ENCODE measurements at places on chromosomes 6 and 20.

GRCh38 chr6:69957985-69958559, 91.7 kb downstream of the COL19A1 start:
- DNase-seq: no peak

DNA sequence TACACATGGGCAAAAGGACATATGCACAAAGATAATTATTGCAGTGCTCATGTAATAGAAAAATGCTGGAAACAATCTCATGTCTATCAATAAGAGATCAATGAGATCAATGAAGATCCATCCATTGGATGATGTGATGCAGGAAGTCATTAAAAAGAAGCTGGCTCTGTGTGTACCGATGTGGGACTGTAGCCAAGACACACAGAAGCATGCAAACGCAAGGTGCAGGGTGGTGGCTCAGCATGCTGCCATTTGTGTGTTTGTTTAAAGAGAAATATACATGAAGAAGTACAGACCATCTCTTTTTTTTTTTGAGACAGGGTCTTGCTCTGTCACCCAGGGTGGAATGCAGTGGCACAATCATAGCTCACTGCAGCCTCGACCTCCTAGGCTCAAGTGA, 33.1 kb upstream of the KCNB1 start:
- DNase-seq: no peak

DNA sequence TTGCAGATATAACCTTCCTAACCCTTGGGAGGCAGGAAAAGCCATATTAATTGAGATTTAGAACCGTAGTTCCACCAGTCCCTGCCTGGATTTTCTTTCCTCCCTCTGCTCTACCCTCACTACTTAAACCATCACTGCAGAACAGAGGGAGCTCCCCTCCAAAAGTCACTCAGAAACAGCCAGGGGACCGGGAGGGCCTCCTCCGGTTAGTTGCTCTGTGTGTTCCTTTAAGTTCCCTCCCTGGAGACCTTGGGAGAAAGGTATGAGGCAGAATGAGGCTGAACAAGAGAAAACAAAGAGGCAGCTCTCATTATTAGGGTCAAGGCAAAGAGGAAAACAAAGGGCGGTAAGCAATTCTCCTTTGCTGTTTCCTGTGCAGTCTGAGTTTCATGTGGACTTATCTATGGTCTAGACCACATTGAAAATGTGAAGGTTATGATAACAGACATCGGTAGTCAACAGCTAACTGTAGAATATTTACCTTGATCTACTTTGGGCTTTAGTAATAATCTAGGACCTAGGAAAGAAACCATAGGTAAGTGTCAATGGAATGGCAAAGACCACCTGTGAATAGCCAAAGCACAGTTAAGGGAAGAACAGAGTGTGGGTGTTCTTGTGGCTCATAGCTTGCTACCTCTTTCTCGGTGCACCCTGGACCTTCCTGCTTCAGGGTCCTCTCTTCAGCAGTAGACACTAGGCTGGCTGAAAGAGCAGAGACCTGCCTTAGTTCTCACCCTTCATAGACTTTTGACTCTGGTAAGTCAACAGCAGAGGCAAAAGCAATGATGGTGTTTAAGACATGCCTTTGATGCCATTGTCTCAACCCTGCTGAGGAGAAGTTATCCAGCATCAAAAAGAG, 250.9 kb upstream of the CITED2 start:
- no peak for DNase-seq

GRCh38 chr20:52410731-52411234, 219.2 kb upstream of the ZFP64 start:
- no peak for DNase-seq

- DNase-seq: no peak
Observed at GRCh38 chr6:32092760-32093497, 16.2 kb downstream of the TNXB start.

- DNase-seq: no peak
Observed at GRCh38 chr6:35419417-35419816, 32.7 kb upstream of the FANCE start.

DNA sequence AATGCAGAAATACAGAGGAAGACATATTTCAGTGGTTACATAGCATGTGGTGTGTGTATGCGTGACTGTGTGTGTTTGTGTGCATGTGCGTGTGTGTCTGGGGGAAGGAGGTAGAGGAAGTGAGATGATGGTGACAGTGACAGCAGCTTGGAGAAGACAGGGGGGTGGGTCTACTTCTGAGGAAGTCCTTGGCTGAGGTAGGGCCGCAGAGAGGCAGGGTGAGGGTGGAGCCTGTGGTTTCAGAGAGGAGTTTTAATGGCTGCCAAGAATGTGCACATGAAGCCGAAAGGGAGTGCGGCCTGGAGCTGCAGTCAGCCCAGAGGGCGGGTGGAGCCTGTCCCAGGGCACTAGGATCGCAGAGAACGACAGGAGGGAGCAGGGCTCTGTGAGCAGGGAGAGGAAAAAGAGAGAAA, 22.7 kb upstream of the RNF24 start:
- peak; percentile 56 for DNase-seq

DNA sequence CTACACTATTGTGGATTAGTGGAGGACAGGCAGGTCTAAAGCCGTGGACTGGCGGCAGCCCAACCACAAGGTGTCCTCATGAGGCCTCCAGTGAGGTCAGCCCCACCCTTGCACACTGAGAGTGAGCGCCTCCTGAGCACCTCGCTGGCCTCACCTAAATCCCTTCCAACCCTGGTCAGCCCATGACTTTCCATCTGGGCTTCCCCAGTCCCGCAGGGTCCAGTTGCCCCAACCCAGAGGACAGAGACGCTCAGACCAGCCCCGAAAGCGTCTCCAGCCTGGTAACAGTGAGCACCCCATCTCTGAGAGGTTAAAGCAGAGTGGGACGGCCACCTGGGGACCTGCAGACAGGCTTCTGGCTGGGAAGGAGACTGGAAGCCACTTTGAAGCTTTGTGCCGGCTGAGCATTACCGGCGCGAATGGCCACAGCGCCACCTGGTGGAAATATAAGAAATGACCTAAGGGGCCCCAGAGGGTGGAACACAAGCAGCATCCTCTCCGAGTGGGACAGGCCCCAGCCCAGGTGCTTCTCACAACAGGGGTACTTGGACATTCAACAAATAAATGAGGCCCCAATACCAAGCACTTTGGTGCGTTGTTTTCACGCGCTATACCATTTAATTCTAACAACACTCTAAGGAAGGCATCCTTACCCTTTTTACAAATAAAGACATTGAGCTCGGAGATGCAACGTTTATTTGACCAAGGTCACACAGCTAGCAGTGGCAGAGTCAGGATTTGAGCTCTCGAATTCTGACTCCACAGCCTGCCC, 65.7 kb upstream of the TOP1 start:
- DNase-seq: peak; percentile 58

DNA sequence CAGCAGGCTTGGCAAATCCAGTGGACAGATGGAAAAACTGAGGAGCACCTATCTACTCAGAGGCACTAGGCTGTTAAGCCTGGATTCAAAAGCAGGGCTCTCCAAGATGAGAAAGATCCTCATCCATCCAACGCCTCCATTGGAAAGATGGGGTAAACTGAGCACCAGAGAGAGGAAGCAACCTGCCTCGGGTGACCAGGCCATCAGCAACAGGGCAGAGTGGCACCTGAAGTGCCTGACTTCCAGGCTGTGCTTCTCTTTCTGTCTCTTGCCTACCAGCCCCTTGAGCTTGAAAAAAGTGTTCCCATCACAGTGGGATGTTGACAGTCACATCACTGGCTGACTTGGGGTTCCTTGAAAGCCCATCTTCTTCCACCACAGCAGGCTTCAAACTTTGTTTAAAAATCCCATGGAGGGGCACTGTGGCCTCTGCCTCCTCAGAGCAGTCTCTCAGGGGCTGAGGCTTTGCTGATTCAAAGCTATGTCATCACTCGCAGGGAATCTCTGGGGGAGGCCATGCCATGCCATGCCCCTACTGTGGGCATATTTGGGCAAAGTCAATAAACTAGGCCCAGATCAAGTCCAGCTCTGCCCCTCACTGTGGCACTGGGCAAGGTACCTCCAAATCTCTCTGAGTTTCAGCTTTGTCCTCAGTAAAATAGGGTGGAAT, 44.8 kb upstream of the TGM2 start:
- no peak for DNase-seq

GRCh38 chr6:160349020-160349441, 853 bp downstream of the SLC22A3 start:
- no peak for DNase-seq

- no peak for DNase-seq
Observed at GRCh38 chr6:167998215-167998614, 744 bp downstream of the KIF25 start.

DNA sequence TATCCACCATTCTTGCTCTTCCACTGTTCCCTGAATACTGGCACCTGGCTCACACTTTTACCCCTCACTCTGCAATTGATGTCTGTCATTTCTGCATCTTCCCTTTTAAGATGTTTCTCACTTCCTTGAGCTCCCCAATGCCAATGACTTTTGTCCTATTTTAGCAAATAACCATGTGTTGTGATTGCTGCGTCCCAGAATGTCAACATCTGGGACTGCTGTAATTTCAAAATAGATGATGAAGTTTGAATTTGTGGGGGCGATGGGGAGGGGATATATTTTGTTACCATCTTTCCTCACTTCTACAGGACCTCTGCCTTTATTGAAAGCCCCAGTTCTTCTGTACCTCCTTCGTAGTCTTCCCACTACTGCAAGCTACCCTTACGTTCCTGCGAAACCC, 40.0 kb upstream of the ADGRF5 start:
- no peak for DNase-seq

DNA sequence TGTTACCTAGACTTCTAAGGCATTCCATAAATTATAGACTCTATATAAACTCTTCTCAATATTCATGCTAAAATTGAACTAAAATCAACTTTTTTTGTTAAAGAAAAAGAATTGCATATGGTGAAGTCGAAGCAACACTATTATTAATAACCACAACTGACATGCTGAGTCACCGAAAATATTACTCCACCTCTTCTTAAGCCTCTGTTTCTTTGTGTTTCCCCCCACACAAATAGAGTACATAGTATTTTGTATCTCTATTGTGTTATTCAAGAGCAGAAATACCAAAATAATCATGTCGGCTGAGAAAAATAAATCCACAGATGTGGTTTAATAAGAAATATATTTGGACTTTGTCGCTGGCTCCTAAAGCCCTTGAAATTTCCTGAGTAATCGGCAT, 23.8 kb downstream of the TFB1M start:
- DNase-seq: no peak

DNA sequence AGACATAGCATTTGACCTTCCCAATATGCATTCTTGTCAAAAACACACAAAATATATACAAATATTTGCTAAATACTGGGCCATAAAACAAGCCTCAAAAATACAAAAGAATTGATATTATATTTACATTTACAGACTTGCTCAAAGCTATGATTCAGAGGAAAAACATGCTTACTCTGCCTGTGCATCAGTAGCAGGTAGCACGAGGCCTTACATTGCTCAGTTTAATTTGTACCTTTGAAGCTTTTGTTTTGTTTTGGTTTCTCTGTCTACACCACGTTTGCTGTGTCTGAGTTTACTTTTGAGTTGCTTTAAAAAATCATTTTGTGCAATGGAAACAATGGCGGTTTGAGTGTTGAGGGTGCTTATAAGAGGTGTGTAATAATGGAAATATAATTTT, 99.3 kb downstream of the PHF3 start:
- DNase-seq: no peak

DNA sequence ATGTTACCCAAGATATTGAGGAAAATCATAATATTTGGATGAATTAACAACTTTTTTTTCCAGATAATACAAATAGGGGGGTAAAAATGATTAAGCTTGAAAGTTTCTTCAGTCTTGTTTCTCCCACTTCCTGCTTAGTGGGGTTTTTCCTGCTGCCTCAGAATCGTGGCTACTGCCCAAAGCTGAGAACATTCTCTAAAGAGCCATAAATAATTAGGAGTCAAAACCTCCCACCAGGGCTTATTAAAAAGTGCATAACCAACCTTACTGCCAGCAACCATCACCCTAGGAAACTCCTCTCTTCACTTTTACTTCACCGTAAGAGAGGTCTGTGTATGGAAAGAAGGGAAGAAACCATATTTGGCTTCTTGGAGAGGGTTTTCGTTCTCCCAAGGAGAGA, 9.0 kb upstream of the LCA5 start:
- no peak for DNase-seq

- no peak for DNase-seq
Observed at GRCh38 chr6:21739838-21740237, 146.3 kb downstream of the SOX4 start.

DNA sequence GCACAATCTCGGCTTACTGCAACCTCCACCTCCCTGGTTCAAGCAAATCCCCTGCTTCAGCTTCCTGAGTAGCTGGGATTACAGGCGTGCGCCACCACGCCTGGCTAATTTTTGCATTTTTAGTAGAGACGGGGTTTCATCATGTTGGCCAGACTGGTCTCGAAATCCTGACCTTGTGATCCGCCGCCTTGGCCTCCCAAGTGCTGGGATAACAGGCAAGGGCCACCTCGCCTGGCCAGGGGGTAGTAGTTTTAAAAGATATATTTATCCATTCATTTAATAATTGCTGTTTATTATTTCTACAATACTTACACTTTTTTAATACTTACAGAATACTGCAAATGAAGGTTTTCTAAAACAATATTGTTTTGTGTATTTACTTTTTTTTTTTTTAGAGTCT, 15.5 kb upstream of the DDX27 start:
- no peak for DNase-seq

Data from activated T-helper 9 cell treated with anti-CD3 and anti-CD28 coated beads, Interleukin-2, amount 50 U/mL, for 16 hours (primary cell).